ENCODE measurements at places on chromosomes 2 and 18. TPM values are rescaled to one million over a fixed set of nuclear protein-coding genes. Genes with fewer than 3 reads are reported as not detected.

- H3K4me3 ChIP-seq: no peak overlapping the region
- no peaks in the 10 kb centered on the region for H3K27me3 ChIP-seq
- no peak for DNase-seq
- H3K27ac ChIP-seq: no peak overlapping the region
- H3K4me1 ChIP-seq: no peaks in the 10 kb centered on the region
Observed at GRCh38 chr2:129713337-129713736, 266.1 kb upstream of the RAB6C start.

- no peaks in the 10 kb centered on the region for H3K36me3 ChIP-seq
- H3K27me3 ChIP-seq: peaks cover 9% of the 10 kb centered on the region
Observed at GRCh38 chr18:22604986-22605421, 187.3 kb upstream of the CTAGE1 start.

DNA sequence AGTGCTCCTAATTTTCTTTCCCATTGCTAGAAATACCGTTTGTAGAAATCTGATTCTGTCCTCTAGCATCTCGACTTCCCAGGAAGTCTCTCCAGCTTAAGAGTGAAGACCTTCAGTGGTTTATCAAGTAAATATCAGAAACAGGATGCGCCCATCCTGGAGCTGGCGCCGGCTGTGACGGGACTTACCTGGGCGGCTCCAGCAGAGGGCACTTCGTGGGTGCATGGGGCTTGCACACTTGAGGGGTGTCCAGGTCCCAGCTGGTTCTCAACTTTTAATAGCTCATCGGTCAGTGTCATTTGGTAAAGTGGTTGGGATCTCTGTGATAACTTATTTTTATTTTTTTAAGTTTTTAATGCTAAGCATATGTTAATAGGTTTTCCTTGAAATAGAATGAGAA lies 167.0 kb upstream of the TPO start:
- no peak overlapping the region for H3K27ac ChIP-seq
- H3K4me1 ChIP-seq: peaks cover 4% of the 10 kb centered on the region
- no peaks in the 10 kb centered on the region for H3K36me3 ChIP-seq
- DNase-seq: no peak
- no peaks in the 10 kb centered on the region for H3K27me3 ChIP-seq

GRCh38 chr2:47438106-47438505 lies 35.1 kb downstream of the MSH2 start:
- H3K27ac ChIP-seq: no peak overlapping the region
- H3K4me1 ChIP-seq: peaks cover 3% of the 10 kb centered on the region
- H3K36me3 ChIP-seq: peaks cover 24% of the 10 kb centered on the region
- H3K4me3 ChIP-seq: no peak overlapping the region
- H3K27me3 ChIP-seq: no peaks in the 10 kb centered on the region

DNA sequence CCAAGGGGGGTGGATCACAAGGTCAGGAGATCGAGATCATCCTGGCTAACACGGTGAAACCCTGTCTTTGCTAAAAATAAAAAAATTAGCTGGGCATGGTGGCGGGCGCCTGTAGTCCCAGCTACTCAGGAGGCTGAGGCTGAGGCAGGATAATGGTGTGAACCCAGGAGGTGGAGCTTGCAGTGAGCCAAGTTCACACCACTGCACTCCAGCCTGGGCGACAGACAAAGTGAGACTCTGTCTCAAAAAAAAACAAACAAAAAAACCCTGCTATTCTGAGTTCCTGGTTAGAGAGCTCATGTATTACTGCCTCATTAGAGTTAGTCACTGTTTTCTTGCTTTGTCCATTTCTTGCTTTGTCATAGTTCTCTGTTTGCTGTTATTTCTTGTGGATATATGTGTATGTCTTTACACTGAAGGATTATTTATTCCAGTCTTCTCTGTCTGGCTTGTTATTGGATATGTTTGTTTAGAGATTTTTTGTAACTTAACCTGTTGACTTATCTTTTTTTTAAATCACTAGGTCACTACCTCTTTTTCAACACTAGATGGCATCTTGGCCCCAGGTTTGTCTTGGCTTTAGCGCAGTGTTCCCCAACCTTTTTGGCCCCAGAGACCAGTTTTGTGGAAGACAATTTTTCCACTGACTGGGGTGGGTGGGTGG lies 17.0 kb downstream of the TTLL4 start:
- no peak for DNase-seq
- peaks cover 30% of the 10 kb centered on the region for H3K36me3 ChIP-seq
- H3K27me3 ChIP-seq: no peaks in the 10 kb centered on the region
- H3K27ac ChIP-seq: no peak overlapping the region
- peaks cover 16% of the 10 kb centered on the region for H3K4me1 ChIP-seq

GRCh38 chr2:129793431-129793902 lies 186.0 kb upstream of the RAB6C start:
- no peak overlapping the region for H3K27ac ChIP-seq
- no peak overlapping the region for H3K4me3 ChIP-seq
- no peaks in the 10 kb centered on the region for H3K36me3 ChIP-seq
- no peak for DNase-seq

DNA sequence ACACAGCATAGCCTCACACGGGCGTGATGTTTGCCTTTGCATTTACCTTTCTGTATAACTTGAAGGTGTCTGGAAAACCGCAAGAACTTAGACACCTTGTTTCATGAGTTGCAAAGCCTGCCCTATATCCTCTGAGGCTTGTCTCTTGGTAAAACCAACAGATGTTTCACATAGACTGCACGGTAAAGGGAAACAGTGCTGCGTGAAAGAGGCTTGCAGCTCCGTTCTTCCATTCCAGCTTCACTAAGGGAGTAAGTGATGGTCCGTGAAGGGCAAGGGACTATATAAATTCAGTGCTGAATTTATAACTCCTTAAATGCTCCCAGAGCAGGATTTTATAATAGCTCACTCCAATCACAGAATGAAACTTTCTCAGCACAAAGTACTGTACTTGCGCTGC lies 360.5 kb downstream of the SOX11 start:
- H3K27ac ChIP-seq: no peak overlapping the region
- no peak for DNase-seq
- H3K36me3 ChIP-seq: no peaks in the 10 kb centered on the region
- H3K4me3 ChIP-seq: no peak overlapping the region
- H3K27me3 ChIP-seq: no peaks in the 10 kb centered on the region

DNA sequence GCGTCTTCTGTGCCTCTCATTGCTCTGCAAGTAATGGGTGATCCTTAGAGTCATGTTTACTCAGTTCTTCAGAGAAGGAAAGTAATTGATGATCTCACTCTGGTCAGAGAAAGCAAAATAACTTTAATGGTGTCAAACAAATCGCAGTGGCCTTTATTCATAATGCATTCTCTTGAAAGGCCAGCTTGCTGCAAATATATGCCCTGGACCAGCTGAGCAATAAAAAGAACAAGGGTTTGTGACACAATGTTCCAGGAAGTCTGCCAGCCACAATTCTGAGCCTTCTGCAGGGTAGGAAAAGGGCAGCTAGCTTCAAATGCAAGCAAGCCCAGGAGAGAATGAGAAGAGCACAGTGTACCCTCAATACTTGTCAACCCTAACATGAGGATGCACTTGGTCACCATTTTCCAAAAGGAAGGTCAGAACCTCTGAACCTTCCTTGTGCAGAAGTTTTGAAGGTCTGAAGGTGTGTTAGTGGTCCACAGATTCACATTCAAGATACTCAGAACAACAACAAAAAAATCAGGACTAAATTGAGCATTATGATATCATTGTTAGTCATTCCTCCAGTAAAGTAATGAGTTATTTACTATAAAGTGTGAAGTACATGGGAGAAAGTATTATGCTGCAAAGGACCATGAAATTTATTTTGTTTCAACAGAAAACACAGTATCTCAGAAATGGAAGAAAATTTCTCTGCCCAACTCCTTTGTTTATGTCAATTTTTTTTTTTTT lies 355.6 kb downstream of the PAX3 start:
- H3K36me3 ChIP-seq: no peaks in the 10 kb centered on the region
- no peak for DNase-seq
- no peak overlapping the region for H3K4me3 ChIP-seq
- H3K27ac ChIP-seq: no peak overlapping the region
- no peaks in the 10 kb centered on the region for H3K4me1 ChIP-seq

DNA sequence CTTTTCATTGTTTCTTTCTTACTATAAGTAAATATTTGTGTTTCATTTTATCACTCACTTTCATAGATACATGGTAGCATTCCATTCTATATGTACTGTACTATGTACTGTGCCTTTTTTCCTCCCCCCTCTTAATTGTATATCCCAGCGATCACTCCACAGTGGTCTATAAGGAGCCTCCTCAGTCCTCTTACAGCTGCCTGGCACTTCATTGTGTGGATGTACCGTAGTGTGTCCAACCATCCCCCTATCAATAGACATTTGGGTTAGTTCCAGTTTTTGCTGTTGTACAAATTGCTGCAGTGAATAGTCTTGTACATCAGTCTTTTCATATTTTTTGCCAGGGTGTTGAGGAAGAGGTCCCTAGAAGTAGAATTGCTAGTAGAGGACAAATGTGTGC lies 21.4 kb upstream of the DRC1 start:
- no peak for DNase-seq
- H3K4me3 ChIP-seq: no peak overlapping the region
- H3K36me3 ChIP-seq: peaks cover 49% of the 10 kb centered on the region
- no peaks in the 10 kb centered on the region for H3K27me3 ChIP-seq
- H3K4me1 ChIP-seq: peaks cover 7% of the 10 kb centered on the region
- no peak overlapping the region for H3K27ac ChIP-seq

DNA sequence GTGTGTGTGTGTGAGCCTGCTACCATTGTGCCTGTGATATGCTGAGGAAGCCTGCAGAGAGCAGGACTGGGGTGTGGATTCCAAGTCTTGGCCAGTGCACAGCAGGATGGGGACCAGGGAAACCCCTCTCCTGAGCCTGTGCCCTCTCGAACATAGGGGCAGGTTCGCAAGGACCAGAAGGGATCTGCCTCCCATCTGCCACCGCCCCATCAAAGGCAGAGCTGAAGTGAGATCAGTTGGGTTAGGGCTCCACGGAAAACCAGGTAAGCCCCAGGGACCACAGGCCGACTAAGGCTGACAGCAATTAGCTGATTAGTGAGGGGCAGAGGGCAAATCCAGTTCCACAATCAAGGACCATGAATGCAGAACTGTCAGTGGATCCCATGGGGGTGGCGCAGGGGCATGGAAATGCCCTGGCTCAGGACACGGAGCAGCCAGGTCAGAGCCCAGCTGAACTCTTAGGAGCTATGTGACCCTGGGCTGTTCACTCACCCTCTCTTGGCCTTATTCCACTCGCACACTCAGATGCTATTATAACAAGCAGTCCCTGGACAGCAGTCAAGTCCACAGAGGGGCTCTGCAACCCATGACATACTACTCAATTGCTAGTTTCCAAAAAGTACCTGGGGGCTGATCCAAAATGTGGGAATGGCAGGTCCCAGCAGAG lies 84.2 kb upstream of the ID2 start:
- H3K4me1 ChIP-seq: no peaks in the 10 kb centered on the region
- H3K27me3 ChIP-seq: no peaks in the 10 kb centered on the region
- no peaks in the 10 kb centered on the region for H3K36me3 ChIP-seq
- no peak overlapping the region for H3K27ac ChIP-seq
- H3K4me3 ChIP-seq: no peak overlapping the region
- DNase-seq: no peak

- DNase-seq: no peak
- no peak overlapping the region for H3K4me3 ChIP-seq
- no peaks in the 10 kb centered on the region for H3K36me3 ChIP-seq
- no peaks in the 10 kb centered on the region for H3K27me3 ChIP-seq
- H3K27ac ChIP-seq: no peak overlapping the region
- H3K4me1 ChIP-seq: no peaks in the 10 kb centered on the region
Observed at GRCh38 chr18:33062834-33063364, 290.1 kb upstream of the KLHL14 start.

Gene GNLY
- total RNA-seq: 52.6 TPM

Gene DYNAP
- total RNA-seq: not detected

Gene TNFRSF11A
- 7.3 TPM for total RNA-seq

Gene DPYSL5
- not detected for total RNA-seq

Gene KIAA2012
- not detected for total RNA-seq

Measured in activated CD8-positive, alpha-beta T cell treated with anti-CD3 and anti-CD28 coated beads for 36 hours (primary cell).